SIG-M5 (cell line): ENCODE measurements at places on chromosomes 13 and 19.

DNA sequence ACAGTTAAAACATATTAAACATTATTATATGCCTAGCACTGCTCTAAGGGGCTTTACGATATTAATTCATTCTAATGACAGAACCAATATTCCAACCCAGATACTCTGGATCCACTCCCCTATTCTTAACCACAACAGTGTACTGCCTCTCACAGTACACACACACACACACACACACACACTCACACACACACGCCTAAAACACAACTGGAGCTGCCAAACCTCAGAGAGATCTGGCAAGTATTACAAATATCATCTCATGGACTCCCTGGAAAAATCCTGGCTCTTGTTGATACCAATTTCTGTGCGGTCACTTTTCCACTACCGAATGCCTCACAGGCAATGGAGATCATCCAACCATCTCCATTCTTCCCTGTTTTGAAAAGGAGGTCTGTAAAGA lies 1.3 kb downstream of the ZNF780A start:
- DNase-seq: no peak

- no peak for DNase-seq
Observed at GRCh38 chr19:51140441-51140840, 1.7 kb upstream of the SIGLEC7 start.

DNA sequence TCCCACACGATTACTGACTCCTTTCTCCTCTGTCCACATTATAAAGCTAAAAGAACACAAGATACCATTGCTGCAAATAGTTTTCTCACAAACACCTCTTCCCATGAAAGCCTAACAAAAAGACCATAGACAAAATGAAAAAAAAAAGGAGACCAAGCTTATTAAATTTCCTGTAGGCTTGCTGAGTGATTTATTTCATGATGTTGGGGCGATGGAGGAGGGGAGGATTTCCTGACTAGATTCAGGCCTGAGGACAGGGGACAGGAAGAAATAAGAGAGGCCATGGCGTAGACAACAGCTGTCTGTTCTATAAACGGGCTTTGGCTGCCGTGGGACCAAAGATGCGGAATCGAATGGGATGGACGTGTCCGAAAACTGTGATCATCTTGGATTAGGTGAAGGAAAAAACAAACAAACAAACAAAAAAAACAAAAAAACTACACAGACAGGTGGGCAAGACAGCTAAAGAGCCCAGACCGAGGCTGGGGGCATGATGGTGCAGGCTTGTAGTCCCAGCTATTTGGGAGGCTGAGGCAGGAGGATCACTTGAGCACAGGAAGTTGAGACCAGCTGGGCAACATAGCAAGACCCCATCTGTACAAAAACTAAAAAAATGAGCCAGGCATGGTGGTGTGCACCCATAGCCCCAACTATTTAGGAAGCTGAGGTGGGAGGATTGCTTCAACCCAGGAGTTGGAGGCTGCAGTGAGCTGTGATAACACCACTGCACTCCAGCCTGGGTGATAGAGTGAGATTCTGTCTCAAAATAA lies 5.3 kb downstream of the TMPRSS9 start:
- no peak for DNase-seq

DNA sequence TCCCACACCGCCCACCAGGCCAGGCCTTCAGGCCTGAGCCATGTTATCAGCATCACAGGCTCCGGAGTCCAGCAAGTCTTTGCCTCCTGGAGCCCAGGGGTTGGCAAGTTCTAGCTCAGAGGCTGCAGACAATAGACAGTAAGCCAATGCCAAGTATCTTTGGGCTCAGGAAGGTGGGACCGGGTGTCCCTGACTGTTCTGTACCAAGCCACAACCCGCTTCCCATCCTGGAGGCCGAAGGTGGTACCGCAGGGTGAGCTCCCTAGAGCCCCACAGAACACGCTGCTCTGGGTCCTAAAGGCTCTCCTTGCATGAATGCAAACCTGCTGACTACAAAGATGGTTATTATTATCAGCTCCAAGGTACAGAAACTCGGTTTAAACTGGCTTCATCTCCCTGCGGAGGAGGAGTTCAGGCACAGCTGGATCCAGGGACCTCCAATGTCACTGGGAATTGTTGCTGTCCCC lies 5.5 kb upstream of the FSTL3 start:
- DNase-seq: no peak

GRCh38 chr13:72424059-72424458 lies 303.4 kb downstream of the MZT1 start:
- no peak for DNase-seq

GRCh38 chr13:39350461-39350881 lies 252.5 kb downstream of the LHFPL6 start:
- no peak for DNase-seq

DNA sequence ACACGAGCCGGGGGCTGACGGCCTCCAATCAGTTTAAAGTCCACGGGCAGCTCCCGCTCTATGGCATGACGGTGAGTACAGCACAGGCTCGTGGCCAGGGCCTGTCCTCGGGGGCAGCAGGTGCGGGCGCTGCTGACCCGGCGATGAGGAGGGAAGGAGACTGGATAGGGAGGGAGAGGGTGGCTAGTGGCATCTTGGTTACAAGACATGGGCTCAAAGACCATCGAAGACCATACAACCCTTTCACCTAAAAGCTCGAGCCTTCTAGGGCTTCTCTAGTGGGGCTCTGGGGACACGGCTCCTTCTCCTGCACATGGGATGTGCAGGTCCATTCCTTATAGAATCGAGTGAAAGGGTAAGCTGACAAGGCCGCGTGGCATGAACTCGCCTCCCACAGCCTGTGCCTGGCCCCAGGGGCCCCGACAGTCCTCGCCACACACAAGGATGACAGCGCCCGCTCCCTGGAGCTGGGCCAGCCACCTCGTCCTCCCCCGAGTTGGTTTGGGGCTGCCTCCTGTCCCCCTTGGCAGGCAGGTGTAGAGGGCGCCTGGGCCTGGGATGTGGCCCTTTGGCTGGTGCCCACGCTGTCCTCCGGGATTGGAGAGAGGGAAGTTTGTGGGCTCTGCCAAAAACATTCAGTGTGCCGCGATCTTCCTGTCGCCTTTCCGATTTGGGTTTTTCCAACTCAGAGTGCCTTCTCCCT lies 137.6 kb downstream of the STK24 start:
- no peak for DNase-seq

DNA sequence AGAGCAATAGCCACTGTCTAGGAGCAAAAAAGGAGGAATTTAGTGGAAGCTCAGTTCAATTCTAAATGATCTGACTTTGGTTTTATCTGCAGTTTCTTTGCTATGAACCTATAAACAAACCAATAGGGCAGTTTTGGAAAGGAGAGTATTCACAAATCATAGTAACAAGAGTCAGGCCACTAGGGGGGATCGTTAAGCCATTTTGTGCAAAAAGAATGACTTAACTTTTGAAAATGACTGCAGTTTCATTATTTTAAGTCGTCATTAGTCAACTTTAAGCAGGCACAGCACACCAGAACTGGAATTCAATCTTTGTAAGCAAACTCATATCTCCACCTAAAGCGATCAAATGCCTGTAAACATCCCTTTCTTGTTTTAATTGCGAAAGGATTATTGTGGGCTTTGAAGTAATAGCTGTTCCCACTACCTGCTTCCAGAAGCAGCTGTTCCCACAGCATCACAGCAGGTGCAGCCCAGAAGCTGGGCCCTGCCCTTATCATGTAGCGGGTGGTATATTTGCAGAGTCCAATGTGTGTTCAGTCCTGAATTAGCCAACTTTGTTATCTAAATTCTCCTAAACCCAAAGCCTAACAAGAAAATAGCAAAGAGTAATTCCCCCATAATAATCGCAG lies 51.5 kb downstream of the SOX21 start:
- DNase-seq: no peak

DNA sequence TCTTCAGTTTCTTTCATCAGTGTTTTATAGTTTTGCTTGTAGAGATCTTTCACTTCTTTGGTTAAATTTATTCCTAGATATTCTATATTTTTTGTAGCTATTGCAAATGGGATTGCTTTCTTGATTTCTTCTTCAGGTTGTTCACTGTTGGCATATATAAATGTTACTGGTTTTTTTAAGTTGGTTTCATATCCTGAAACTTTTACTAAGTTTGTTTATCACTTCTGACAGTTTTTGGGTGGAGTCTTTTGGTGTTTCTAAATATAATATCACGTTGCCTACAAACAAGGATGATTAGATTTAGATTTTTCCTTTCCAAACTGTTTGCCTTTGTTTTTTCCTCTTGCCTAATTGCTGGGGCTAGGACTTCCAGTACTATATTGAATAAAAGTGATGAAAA lies 109.7 kb downstream of the PAN3 start:
- no peak for DNase-seq

DNA sequence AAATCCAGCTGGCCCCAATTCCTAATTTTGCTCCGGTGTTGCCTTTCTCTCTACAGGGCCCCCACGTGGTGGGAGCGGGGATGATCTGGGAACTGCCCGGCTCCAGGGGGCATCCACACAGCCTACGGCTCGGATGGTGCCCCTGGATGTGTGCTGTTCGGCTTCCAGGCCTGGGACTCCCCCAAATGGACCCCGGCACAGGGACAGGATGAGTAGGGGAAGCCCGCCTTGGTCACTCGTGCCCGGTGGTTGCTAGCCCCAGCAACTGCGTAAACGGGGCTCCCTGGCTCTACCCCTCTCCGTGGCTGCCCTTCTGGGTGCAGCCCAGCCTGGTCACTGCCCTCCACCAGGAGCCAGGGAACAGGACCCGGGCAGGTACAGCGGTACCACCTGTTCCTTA lies 111.5 kb downstream of the TEX26 start:
- no peak for DNase-seq
